ENCODE measurements at places on chromosomes 3 and 15.
A peak's percentile ranks its signal among the peaks of the same experiment; 100 is the strongest.

- no peak for DNase-seq
Measured at GRCh38 chr3:123540285-123540684, 44.6 kb downstream of the HACD2 start.

DNA sequence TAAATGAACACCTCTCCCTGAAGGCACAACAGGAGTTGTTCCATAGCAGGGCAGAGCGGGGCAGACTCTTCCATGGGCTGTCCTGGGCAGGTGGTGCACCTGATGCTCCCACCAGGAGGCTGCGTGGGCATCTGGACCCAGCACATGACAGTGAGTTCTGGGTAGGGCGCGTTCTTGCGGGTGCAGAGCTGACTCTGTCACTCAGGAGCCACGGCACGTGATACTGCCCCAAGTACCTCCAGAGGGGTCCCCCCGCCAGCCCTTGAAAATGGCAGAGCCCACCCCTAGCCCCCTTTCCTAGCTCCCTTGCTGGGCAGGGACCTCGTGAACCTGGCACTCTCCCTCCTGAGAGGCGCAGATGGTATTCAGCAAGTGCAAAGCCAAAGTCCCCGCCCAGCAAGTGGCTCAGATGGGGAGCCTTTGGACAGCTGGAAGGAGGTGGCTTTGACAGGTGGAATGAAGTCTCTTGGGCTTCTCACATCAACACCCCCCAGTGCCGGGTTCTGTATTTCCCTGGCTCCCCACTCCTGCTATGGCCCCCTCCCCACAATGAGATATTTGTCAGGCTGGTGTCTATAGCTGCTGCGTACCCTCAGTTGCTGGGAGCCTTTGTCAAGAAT is 172.1 kb downstream of the TBC1D2B start:
- DNase-seq: no peak

DNA sequence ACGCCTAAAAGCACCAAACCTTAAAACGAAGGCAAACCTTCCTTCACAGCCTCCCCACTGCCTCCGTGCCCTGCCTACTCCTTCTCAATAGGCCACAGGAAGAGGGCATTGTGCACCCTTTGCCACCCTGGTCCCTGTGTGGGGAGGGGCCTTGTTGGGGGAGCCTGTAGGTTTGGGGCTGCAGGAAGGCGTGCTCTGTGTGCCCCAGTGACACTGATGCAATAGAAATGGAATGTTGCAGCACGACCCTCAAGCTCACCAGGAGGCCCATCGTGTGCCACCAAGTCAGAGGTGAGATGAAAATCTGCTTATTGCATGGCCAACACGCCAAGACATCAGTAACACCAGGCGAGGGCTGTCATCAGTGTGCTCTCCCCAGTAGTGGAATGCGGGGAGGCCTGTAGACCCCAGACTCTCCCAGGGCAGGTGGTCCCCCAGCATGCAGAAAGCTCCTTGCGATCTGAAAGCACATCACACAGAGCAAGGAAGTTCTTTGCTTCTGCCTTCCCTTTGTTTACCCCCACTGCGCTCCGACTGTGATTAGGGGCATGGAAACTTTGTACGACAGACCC is 86.2 kb downstream of the ASB7 start:
- no peak for DNase-seq

- peak; percentile 41 for DNase-seq
Measured at GRCh38 chr3:49534581-49535441, 19.5 kb upstream of the BSN start.

DNA sequence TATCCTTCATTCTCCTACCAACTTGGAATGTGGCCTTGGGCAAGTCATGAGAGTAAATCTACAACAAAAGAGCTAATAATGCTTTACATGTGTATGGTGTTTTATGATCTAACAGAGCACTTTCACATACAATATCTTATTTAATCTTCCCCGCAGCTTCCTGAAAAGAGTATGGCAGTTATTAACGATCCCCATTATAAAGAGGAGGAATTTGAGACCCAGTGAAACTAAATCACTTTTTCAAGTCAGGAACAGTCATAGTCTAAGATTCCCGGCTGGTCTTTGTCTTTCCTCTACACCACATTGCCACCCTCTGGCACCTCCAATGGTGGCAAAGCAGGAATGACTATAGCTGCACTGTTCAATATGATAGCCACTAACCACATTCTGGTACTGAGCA is 69.7 kb upstream of the CMSS1 start:
- DNase-seq: no peak

DNA sequence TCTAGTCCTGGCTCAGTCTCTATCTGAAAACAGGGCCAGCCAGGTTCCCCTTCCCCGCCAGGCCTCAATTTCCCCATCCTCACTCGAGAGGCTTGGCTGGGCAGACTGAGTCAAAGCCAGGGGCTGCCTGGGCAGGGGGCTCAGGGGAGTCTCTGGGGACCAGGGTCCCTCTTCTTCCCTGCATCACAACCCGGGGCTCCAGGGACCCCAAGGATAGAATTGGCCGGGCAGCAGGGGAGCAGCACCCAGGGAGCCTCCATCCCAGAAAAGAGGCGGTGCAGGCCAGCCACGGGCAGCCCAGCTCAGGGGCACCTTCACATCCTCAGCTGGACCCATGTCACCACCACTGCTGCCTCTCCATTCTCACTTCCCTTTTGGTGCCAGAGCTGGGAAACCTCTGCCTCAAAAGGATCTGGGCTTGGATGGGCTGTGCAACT is 13.3 kb upstream of the PLXND1 start:
- no peak for DNase-seq

DNA sequence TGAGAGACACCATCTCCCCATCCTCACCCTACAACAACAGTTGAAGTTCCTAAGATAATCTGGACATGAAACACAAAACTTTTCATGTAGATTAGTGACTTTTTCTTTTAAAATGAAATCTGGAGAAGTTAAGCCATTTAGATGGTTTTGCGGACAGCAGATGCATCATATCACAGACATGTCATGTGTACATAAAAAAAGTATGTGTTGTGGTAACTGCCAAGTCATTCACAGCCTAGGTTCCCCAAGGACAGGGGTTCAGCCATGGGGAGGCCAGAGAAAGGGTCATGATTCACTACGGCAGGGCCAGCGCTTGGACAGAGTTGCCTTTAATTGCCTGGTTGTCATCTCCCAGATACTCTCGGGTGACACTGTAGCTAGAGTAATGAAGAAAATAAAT is 163.2 kb downstream of the PDZRN3 start:
- DNase-seq: no peak

DNA sequence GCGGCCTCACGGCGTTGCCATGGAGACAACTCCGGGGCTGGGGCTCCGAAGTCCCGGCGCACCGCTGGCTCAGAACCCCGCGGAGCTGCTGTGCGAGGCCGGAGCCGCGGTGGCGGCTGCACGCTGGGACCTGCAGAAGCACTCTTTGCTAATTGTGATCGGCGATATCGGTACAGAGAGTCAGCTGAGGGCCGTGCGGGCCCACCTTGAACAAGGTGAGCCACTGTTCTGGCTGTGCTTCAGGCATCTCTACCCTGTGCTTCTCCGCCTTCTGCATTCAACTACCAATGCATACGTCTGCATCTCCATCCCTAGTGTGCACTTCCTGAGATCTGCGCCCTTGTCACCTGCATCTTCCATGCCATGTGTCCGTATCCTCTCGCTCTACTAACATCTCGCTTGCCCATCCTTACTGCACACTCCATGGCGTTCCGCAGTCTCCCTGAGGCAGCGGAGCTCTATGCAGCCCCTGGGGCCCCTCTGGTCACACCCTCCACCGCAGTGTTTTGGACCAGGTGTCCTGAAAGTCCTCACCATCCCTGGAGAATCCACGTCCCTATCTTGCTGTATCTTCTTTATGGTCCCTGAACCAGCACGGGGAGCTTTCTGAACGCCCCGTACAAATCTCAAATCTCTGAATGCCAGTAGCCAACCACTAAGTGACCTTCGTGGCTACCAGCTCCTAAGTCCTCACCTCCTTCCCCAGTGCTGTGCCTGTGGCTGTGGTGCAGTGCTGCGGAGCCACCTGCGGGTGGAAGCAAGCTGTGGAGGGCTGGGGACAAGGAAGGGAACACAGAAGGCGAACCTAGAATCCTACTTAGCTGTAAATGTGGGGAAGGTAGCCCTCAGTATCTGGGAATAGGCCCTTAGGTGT is 6.2 kb upstream of the MAP1A start:
- no peak for DNase-seq

Measured in NCI-H2081 treated with DMSO at 0.1 percent for 48 hours (cell line).